ENCODE measurements at places on chromosomes 12 and 14.

DNA sequence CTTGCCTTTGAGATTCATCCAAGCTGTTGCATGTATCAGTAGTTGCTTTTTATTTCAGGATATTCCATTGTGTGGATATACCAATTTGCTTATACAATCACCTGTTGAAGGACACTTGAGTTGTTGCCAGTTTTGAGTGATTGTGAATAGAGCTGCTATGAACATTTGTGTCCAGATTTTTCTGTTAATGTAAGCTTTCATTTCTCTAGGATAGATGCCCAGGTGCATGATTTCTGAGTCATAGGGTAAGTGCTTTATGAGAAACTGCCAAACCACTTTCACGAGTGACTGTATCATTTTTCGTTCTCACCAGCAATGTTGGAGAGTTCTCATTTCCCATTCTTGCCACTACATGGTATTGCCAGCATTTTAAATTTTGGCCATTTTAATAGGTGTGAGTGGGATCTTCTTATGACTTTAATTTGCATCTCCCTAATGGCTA is 434.6 kb upstream of the RGS6 start:
- DNase-seq, result no peak

DNA sequence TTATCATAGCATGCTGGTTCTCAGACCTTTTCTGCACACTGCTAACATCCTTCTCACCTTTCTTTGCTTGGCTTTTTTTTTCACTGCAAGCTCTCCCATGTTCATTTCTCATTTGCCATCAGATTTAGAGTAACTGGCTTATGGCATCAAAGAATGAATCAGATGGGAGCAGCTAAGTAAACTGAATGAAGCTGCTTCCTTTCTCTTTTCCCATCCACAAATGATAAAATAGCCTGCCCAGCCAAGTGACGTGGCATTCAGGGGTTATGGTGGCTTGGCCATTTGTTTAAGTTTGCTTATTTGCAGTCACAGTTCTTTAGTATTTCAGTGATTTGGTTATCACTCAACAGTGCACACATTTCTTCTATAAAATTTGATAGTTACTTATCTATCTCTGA is 708.6 kb downstream of the DIO2 start:
- DNase-seq, result no peak

- peak; percentile 19 for DNase-seq
Observed at GRCh38 chr12:30989754-30990153, 63.2 kb downstream of the TSPAN11 start.

- no peak for DNase-seq
Observed at GRCh38 chr12:57724936-57725740, 13.4 kb downstream of the AGAP2 start.

DNA sequence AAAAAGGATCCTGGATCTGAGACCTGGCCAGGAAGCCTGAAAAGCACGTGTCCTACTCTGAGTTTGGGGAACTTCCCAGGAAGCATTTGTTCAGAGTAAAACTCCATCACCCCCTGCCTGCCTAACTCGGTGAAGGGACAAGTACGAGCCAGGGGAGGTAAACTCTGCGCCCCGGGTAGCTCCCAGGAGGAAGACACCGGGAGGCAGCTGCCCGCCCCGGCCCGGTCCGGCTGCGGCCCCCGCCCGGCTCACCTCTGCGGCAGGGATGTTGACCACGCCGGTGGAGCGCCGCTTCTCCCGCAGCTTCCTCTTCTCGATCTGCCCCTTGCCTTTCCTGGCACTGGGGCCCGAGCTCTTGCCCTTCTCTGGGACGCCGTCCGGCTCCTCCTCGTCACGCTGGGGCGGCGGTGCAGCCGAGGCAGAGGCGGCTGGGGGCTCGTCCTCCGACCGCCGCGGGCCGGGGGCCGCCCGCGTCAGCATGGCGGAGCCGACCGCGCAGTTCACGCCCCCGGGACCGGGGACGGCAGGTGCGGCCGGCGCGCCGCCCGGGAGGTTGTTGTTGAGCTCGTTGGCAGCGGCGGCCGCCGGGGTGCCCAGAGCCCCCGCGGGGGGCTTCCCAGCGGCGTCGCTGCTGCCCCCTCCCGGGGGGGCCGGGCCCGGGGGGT is 1.2 kb downstream of the PAWR start:
- DNase-seq, result peak; percentile 27

DNA sequence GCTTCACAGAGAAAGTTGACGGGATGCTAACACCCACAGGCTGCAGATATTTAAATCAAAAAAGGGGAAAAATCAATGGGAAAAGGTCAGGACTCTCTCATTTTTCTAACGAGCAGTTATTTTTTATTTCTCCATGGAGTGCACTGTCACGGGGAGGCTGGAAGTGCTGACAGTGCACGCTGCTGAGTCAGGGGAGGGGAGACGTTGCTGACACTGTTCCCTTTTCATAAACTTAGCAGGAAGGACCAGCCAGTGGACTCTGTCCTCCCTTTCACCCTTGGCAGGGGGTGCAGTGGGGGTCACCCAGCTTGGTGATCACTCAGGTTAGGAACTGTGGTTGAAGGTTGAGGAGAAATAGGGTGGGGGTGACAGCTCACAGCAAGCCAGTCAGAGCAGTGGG is 65.6 kb upstream of the FUT8 start:
- no peak for DNase-seq

DNA sequence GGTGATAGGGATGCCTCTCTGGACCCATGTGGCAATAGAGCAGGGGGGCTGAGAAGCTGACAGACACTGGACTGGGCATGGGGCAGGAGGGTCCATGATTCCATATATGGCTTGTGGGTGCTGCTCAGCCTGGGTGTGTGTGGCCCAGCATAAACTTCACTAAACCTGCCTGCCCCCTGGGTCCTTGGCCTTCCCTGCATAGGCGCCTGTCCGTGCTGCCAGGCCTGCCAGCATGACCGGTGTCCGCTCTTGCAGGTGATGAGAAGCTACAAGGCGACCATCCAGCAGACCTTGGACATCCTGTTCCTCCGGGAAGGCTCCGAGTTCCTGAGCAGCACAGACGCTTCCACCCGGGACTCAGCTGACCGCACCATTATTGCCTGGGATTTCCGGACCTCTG is 61.6 kb downstream of the BEGAIN start:
- DNase-seq, result no peak

GRCh38 chr12:5204271-5204670 is 160.6 kb downstream of the KCNA5 start:
- no peak for DNase-seq

DNA sequence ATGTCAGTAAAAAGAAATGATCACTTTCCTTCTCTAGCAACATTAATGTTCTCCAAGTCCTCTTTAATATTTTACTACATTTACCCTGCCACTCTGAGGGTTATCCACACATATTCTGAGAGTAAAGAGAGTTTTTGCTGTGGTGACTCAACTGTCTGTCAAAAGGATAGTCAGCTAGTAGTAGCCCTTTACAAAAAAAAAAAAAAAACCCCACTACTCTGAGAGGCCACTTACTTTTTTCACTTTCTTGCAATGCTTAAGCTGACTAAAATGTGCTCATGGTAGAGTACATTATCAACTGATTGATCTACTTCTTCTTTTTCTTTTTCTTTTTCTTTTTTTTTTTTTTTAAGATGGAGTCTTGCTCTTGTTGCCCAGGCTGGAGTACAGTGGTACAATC is 27.6 kb upstream of the PPM1A start:
- DNase-seq, result no peak

DNA sequence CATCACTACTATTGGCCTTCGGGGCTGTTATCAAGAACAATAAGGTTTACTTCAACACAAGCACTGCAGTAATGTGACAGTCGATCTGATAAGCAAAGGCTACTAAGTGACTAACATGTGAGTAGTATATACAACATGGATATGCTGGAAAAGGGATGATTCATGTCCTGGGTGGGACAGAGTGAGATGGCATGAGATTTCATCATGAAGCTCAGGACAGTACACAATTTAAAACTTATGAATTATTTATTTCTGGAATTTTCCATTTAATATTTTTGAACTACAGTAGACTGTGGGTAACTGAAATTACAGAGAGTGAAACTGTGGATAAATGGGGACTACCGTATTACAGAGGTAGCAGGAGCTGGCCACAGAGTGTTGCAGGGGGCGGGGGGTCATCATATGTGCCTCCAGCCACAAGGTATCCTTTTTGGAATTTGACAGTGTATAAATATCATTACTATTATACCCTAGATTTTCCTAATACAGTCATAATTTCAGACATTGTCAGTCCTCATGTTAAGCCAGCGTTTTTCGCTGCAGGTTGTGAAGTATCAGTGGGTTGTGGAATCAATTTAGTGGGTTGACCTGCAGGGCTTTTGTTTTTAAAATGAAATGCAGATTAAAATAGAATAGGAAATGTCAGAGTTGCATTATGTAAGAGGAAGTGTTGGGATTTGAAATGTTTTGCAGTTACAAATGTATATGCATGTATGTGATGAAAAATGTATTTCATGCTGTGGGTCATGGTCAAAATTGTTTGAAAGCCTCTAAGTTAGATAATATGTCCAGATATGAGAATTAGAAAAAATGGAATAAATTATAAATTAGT is 148.0 kb upstream of the NUDT4 start:
- no peak for DNase-seq

DNA sequence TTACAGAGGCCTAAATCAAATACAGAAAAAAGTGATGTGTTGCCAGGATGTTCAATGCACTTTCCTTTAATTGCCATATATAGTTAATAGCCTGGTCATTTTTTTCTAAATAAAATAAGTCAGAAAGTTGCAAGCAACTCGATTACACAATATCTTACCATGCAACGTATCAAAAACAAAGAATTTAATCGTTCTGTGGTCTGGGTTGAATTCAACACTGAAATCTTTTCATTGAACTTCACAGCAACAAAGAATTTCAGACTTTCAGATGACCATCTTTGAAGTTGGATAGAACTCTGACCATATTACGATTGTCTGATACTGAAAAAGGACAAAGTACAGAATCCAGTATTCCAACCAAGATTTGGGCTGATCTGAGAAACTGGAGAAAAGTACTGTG is 231.9 kb downstream of the SLC25A21 start:
- DNase-seq, result no peak

DNA sequence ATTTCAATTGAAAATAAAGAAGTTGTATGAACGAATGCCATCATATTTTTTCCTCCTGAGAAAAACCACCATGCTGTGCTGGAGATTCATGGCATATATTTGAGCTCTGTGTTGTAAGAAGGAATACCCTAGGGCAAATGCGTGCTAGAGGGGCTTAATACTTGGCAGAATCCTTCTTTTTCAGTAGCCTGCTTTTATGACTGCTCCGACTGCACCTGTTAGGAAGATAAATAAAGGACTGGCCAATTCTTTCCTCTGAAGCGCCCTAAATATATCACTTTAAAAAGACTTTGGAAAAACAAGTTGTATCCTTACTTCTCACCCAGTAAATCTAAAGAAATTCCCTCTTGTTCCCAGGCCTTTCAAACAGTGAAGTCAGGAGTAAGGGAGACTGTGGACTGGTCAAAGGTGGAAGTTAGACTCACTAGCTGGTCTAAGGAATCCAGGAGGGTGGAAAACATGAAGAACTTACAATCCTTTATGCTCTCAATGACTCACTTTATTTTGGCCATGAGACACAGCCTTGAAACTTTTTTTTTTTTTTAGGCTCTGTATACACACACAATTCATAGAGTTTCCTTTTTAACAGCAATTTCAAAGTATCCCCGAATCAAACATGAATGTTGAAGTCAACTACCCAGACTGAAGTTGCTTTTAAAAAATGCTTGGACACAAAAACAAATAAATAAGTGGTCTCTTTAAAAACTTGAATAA is 5.2 kb downstream of the MYBPC1 start:
- no peak for DNase-seq

GRCh38 chr12:42010257-42010656 is 134.4 kb downstream of the GXYLT1 start:
- no peak for DNase-seq

GRCh38 chr12:46499901-46500300 is 127.3 kb upstream of the SLC38A2 start:
- DNase-seq, result no peak

- peak; percentile 63 for DNase-seq
Observed at GRCh38 chr14:32939254-32940065, 781 bp downstream of the NPAS3 start.

GRCh38 chr14:92437729-92438285 is 75.8 kb upstream of the RIN3 start:
- no peak for DNase-seq

- no peak for DNase-seq
Observed at GRCh38 chr12:55448825-55449224, 4.9 kb downstream of the OR6C2 start.

GRCh38 chr14:94584591-94585280 is 3.5 kb downstream of the SERPINA5 start:
- no peak for DNase-seq

- no peak for DNase-seq
Observed at GRCh38 chr12:132208153-132208823, 64.0 kb downstream of the NOC4L start.

DNA sequence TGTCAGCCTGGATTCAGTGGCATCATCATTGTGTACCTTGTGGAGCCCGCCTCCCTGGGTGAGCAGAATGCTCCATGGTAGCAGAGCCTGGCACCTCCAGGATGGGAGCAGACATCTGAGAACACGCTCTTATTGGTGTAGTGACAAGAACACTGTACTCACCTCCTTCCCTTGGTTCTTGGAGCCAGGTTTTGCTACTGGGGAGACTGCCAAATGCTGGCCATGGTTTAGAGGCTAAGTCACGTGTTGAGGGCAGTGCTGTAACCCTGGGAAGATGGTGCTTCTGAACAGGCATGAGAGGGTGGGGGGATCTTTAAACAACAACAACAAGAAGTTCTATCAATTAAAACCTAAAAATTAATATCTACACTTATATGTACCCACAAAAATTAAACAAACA is 47.6 kb upstream of the ASPG start:
- DNase-seq, result no peak

DNA sequence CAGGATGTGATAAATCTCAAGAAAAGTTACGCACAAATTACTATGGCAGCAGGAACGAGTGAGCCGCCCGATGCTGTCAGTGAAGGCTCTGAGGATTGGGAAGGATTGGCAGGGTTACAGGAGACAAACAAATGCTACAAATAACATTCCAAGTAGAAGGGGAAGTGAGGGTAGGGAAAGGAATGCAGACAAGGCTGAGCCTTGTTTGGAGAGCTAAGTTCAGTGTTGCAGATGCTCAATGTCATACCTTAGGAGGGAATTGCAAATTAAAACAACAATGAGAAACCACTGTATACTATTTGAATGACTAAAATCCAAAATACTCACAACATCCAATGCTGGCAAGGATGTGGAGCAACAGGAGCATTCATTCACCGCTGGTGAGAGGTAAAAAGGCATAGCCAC is 1.3 kb downstream of the CLEC9A start:
- no peak for DNase-seq

DNA sequence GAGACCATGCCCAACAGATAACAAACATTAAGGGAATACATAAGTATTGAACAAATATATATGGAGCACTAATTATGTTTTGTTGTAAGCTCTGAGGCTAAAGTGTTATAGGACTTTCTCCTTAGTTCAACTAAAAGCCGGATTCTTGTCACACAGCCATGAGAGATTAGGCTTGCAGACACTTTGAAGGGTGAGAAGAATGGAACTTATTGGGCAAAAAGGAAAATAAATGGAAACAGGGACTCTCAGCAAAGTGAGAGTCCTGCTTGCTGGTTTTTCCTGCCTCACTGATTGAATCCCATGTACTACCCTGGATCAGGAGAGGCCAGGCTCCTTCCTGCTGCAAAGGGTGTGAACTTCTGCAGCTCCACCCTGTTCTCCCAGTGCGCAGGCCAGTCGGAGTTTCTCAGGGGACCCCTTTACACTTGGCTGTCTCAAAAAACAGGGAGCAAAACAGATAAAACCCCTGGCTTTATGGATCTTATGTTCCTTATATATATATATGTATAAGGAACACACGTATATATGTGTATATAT is 77.1 kb upstream of the FUT8 start:
- DNase-seq, result no peak
